ENCODE measurements at places on chromosomes 3 and 15. TPM values are rescaled to one million over a fixed set of nuclear protein-coding genes. Genes with fewer than 3 reads are reported as not detected.
A peak's percentile ranks its signal among the peaks of the same experiment; 100 is the strongest.

DNA sequence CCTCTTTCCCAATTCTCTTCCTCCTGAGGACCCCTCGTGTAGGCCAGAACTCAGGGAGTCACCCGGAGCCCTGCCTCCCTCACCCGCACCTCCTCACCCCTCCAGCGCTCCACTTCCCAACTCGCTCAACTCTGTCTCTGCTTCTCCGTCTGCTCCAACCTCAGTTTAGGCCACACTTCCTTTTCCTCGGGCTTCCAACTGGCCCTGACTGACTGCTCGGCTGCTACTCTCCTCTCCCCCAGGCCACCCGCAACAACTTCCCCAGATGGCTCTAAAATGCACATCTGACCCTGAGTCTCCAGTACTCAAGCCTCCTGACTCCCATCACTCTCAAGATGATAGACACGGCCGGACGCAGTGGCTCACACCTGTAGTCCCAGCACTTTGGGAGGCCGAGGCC lies 23.6 kb downstream of the TMEM44 start:
- no peak for DNase-seq

CLASP2 gene
- 40.6 TPM for total RNA-seq

SSUH2 gene
- total RNA-seq = not detected

- DNase-seq = peak; percentile 93
Observed at GRCh38 chr3:4980229-4981203, 1.3 kb downstream of the BHLHE40 start.

GRCh38 chr3:20340324-20340928 lies 154.4 kb upstream of the SGO1 start:
- DNase-seq = peak; percentile 66

CPNE4 gene
- total RNA-seq = not detected

GRCh38 chr15:57284535-57284934 lies 91.8 kb upstream of the CGNL1 start:
- DNase-seq = no peak

THPO gene
- not detected for total RNA-seq

DNA sequence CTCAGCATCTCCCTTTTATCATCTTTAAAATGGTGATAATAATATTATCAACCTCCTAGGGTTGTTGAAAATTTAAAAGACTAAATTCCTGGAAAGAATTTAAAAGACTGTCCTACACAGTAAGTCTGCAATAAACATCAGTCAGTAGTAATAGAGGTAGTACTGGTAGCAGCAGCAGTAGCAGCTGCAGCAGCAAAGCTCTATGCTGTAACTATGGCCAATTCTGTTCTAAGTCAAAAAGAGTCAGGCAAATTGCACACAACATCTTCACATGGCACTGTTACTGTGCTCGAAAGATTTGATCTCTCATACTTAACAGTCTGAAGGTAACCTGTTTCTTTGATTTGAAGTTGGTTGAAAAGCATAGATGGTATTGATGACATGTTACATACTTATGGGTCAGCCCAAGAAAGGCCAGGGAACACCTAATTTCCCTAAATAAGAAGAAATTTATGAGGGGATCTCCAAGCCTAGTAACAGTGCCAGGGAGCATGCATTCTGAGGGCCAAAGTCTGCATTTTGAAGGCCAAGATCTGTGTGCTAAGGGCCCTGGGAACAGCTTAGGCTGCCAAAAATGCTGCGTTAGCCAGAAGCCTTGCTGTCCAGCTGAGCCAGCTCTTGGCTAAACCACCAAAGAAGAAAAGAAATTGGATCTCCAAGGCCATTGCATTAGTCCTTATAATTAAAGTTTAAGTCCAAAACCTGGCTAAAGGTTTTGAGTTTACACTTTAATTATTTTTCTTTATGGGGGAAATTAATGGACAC lies 68.2 kb downstream of the SIDT1 start:
- no peak for DNase-seq

SPTSSB gene
- not detected for total RNA-seq

DNA sequence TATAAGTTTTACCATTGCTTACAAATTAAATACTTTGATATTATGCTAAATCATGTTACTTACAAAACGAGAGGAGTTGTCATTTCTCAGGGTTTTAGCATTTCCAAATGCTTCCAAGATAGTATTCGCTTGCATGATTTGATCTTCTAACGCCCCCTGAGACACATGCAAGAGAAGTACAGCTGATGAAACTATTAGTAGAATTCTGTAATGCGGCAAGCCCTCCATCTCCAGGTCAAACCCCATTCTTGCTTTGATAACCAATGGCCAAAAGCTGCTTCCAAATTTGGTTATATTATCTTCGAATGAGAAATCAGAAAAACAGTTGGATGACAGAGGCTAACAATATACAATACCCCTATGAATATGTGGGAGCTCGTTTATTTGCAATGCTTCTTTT lies 14.7 kb downstream of the MYH15 start:
- DNase-seq = no peak
